ENCODE measurements at places on chromosomes 11 and 22. TPM values are rescaled to one million over a fixed set of nuclear protein-coding genes. Genes with fewer than 3 reads are reported as not detected.

Gene MS4A3
- polyA plus RNA-seq = 0.78 TPM

- no peak for DNase-seq
These were observed 23.1 kb upstream of the RBM4B start for GRCh38 chr11:66700742-66701141.

Gene P2RX3
- polyA plus RNA-seq = 5.6 TPM

DNA sequence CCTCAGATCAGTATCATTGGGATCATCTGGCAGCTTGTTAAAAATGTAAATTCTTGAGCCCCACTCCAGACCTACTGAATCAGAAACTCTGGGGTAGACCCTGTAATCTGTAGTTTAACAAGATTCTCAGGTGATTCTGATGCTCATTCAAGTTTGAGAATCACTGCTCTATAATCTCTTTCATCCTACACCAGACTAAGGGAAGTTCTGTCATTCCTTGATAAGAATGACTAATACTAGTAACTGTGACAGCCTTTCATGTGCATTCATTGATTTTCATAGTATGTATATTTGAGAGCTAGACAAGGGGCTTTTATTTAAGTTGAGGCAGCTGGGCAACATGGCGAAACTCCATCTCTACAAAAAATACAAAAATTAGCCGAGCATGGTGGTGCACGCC is 30.0 kb downstream of the NAT10 start:
- no peak for DNase-seq

Gene TRIM48
- not detected for polyA plus RNA-seq

Gene DEFB131B
- polyA plus RNA-seq = not detected

Gene APOBEC3G
- 5.3 TPM for polyA plus RNA-seq

DNA sequence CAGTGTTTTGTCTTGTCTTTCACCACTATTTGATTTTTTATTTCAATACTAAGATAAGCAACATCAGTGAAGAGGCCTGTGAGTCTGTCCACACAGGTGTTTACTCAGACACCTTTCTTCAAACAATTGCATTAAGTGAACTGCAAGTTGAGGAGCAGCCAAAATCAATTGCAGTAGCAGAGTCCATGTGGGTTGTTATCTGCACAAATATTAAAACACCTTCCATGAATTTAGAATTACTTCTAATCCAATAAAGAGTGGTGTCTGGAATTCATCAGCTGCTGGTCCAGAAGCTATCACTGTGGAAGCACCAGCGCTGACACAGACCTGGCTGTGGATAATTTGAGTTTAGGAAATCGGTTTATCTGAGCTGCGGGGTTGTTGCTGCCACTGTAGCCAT is 83.5 kb upstream of the FAT3 start:
- DNase-seq = no peak

Gene SYT13
- 0.34 TPM for polyA plus RNA-seq

Gene PSMD13
- 95.8 TPM for polyA plus RNA-seq

Gene MS4A5
- not detected for polyA plus RNA-seq

Gene SLN
- polyA plus RNA-seq = 2,069 TPM

GRCh38 chr11:5694642-5695041 is 5.1 kb downstream of the TRIM22 start:
- DNase-seq = no peak

DNA sequence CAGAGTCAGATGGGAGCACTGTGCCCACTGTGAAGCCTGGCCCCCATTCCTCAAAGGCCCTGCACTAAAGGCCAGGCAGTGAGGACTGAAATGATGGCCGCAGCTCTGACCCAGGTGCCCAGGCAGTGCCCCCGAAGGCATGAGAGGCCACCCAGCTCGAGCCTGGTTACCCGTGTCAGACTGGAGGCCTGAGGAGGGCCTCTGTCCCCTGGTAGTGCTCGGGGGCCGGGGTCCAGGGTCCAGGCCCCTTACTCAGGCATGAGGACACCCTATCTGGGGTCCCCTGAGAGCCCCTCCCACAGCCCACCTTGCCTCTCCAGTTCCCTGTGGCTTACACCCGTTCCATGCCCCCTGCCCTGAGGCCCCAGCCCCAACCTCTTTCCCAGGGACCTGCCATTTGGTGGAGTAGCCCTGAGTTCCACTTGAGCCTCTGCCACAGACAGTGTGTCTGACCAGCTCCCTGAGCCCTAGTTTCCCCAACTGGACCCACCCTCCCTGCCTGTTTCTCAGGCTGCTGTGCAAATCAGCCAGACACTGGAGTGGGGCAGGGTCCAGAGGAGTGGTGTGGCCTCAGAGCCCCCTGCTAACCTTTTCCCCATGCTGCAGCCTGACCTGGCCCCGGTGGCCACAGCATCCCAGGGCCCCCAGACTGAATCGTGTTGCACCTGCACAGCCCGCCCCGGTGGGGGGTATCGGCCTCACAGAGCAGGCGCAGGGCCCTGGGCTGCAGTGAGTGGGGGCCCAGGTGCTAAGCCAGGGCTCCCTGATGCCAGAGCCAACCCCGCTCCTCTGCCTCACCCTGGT is 10.8 kb upstream of the ANKRD13D start:
- no peak for DNase-seq

Gene USP2
- 46.7 TPM for polyA plus RNA-seq

Gene FAM227A
- 0.80 TPM for polyA plus RNA-seq

Gene GAL3ST3
- not detected for polyA plus RNA-seq

DNA sequence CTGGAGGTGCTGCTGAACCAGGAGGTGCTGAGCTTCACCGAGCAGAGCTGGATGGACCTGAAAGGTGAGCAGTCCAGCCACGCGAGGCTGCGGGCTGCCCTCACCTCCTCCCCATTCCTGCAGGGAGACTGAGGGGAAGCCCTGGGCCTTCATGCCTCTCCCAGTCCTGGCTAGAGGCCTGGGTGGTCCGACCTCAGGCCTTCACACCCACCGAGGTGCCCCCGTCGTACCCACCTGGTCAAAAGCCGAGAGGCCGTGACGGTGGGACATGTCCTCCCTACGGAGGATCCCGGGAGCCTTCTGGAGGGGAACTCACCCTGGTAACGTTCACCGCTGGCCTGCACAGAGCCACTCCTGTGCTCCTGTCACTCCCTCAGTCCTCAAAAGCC is 5.1 kb downstream of the SUSD2 start:
- no peak for DNase-seq

Gene SNAP29
- polyA plus RNA-seq = 22.7 TPM

GRCh38 chr11:79294845-79295731 is 145.7 kb downstream of the TENM4 start:
- no peak for DNase-seq

GRCh38 chr11:35288309-35288708 is 131.0 kb downstream of the SLC1A2 start:
- no peak for DNase-seq

- peak; percentile 63 for DNase-seq
These were observed 30.4 kb downstream of the NEAT1 start for GRCh38 chr11:65452806-65453490.

Measured in muscle of arm (tissue), 14 donors.